ENCODE measurements at places on chromosomes 13 and 19.

DNA sequence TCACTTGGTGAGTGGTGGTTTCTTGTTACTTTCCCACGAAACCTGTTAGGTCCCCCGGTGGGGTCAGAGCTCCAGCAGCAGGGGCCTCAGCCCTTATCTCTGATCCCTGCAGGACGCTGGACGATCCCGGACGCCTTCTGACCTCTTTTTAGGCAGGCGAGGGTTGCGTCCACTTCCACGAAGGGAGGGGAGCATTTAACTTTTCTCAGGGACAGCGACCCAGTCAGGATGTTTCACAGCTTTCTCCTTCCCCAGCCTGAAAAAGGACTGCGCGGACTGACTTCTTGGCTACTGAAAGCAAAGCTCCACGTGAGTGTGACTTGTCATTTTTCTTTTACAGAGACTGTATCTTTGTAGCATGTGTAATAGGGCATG, 692 bp downstream of the ZNF234 start:
- no peak for DNase-seq

GRCh38 chr13:73505376-73505890, 446.6 kb downstream of the KLF5 start:
- DNase-seq: no peak

DNA sequence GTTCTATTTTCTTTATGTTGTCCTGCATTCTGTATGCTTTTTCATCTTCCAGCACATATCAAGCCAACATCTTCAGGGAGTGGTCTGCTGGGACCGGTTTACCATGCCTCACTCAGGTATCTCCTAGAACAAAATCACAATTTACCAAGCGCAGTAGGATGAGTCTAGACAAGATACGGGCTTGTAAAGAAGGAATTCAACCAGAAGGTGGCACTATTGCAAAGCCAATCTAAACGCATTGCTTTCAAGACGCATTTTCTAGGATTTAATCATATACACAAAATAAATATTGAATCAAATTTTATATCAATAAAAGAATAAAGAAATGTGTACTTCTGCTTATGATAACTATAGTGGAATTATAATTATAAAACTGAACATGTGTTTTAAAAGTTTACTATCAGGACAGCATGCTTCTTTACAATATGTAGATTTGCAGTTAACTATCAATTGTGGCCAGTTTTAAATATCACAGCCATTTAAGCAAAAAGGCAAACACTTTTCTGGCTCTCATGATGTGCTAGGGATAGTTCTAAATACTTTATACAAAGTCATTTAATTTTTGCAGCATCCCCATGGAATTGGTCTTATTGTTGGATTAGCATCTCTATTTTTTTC, 16.1 kb upstream of the TPP2 start:
- DNase-seq: peak; percentile 80

- DNase-seq: no peak
These were observed 107.4 kb upstream of the SLC7A1 start for GRCh38 chr13:29702912-29703351.

- no peak for DNase-seq
These were observed 27.3 kb downstream of the IGFL1 start for GRCh38 chr19:46256855-46257254.

GRCh38 chr13:84574851-84575250, 692.6 kb upstream of the SLITRK1 start:
- DNase-seq: no peak

GRCh38 chr13:91540158-91540736, 141.8 kb downstream of the GPC5 start:
- no peak for DNase-seq

DNA sequence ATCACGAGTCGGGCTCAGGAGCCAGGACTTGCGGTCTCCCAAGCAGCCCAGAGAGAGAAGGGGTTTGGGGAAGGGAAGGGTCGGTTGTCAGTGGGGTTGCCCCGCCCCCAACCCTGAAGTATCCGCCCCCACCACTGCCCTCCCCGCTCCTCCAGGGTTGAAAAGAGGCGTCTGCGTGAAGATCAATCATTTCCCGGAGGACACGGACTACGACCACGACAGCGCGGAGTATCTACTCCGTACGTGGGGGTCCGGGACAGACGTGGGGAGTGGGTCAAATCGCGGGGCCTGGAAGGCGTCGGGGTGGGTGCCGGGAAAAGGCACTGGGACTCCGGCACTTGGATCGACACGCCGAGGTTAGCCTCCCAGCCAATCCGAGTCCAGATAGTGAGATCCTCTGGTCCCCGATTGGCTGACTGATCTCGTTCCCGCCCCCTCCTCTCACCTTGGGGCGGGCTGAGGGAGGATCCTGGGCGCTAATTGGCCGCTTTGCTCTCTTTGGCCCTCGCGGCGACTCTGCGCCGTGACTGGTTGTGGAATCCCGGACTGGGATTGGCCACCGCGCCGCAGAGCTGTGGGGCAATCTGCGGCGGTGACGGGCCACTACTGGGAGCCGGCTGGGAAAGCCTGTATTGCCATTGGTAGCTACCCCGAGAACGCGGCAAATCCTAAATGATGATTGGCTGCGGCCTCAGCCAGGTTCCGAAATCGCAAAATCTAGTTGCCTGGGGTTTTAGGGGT, 13.3 kb upstream of the CACNG6 start:
- DNase-seq: peak; percentile 11

All from CD4-positive, alpha-beta T cell treated with Interleukin-2 at 100 ng/mL for 4 hours (primary cell).